ENCODE measurements at places on chromosomes 12 and 14.

DNA sequence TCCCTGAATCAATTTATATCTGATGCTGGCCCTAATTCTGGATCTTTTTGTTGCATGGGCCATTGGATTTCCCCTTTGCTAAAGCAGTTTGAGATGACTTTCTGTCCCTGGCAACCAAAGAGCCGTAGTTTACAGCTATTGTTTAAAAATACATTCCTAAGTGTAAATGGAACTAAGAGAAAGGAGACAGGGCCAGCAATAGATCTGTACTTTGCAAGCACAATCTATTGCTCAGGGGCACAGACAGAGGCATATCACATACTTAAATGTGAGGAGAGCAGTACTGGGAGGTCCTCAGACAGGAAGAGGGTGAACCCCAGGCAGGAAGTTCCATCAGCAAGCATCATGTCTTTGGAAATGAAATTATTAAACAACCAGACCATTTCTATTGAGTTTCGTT, 126.6 kb downstream of the ZFP36L1 start:
- no peak for DNase-seq

- DNase-seq: no peak
Observed at GRCh38 chr12:58907391-58907790, 12.9 kb downstream of the LRIG3 start.

GRCh38 chr14:22280497-22281316, 308.3 kb downstream of the DAD1 start:
- no peak for DNase-seq

DNA sequence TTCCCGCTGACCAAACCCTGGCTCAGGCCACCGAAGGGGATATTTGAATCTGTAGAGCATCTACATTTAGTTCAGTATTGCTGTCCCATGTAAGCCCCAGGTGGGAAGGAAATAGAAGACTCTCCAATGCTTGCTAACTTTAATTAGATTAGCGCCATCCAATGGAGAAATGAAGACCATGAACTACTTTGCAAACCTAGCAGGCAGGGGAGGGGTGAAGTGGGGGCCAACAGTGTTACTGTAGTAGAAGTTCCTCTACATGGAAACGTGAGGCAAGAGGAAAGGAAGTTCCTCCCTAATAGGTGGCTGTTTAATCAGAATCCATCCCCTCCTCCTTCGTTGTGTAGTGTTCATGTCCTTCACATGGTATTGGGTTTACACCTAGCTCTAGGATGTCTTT, 9.3 kb upstream of the DENND5B start:
- DNase-seq: no peak

- DNase-seq: no peak
Observed at GRCh38 chr14:56182410-56182809, 64.2 kb downstream of the PELI2 start.

DNA sequence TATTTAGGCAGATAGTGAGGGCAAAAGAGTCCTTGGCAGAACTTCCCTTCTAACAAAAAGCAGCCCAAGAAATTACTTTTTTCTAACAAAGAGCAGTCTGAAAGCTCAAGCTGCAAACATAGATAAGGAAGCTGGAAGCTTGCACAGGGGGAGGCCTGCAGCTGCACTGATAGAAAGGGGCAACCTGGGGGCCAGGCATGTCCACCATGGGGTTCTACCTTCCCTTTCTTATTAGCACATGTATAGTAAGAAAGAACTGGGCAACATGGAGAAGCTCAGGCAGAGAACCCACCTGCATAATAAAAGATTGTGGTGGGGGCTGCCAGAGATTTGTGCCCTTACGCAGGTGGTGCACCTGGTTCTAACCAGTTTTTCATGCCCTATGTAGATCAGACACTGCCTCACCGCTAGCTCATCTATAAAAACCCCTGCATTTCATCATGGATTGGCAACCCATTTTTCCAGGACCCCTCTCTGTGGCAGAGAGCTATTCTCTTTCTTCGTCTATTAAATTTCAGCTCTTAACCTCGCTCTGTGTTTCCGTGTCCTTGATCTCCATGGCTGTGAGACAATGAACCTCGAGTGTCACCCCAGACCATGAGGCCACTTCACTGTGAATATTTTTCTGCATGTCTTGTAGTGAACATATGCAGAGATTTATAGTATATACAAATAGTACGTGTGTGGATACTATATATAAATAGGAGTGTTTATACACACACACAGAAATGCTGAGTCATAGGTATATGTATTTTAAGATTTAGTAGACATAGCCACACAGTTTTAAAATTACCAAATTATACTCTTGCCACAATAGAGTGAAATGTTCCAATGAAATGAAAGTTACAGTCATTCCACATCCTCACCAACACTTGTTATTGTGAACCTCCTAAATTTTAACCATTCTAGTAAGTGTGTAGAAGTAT, 53.0 kb downstream of the PEX5 start:
- no peak for DNase-seq

GRCh38 chr14:55477680-55478079, 37.3 kb upstream of the TBPL2 start:
- DNase-seq: no peak

DNA sequence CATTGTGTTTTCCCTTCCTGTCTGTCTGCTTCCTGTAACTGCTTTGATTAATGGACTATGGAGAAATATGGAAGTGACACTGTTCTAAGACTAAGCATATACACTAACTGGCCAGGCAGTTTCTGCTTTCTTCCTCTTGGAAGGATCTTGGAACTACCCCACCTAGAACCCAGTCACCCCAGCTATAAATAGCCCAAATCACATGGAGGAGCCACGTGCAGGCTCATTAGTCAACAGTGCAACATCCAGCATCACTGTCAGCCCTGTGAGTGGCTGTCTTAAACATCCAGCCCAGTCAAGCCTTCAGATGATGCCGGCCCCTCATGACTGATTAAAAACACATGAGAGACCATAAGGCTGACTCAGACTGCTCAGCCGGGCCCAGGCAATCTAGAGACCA, 39.2 kb downstream of the BCAT1 start:
- DNase-seq: no peak

DNA sequence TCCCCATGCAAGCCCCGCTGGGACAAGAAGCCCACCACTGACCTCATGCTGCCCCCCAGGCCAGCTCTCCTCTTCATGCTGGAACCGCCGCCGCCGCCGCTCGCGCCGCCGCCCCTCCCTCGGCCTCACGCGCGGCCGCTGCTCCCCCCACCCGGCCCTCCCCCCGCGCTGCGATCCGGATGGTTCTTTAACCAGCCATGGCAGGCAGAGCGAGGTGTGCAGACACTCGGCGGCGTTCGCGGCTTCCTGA, at the start of gene DCAF5:
DCAF5 (minus strand) TSS at position 218 of the 250 bp plus-strand sequence; CDS start at position 77, 141 bp downstream.
- DNase-seq: peak; percentile 75

Measured in stimulated activated CD4-positive, alpha-beta T cell treated with anti-CD3 and anti-CD28 coated beads, Interleukin-12 subunit alpha, Interleukin-12 subunit beta, amount 100 ng/mL, for 48 hours (primary cell).